ENCODE measurements at places on chromosomes 4 and X.
A peak's percentile ranks its signal among the peaks of the same experiment; 100 is the strongest.

GRCh38 chr4:162837679-162838078, 329.0 kb downstream of the NAF1 start:
- no peak for DNase-seq

DNA sequence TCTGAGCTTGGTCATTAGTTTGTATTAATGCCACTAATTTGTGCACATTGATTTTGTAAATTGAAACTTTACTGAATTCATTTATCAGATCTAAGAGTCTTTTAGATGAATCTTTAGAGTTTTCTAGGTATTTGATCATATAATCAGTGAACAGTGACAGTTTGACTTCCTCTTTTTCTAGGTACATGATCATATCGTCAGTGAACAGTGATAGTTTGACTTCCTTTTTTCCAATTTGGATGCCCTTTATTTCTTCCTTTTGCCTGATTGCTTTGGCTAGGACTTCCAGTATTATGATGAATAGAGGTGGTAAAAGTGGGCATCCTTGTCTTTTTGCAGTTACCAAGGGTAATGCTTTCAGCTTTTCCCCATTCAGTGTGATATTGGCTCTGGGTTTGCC, 421.4 kb upstream of the CPXCR1 start:
- no peak for DNase-seq

GRCh38 chr4:43224559-43224958, 332.0 kb downstream of the GRXCR1 start:
- DNase-seq: no peak

GRCh38 chr4:147782087-147782781, 50.3 kb downstream of the ARHGAP10 start:
- DNase-seq: no peak

- DNase-seq: peak; percentile 29
Observed at GRCh38 chrX:154735695-154736393, 15.0 kb downstream of the GAB3 start.

DNA sequence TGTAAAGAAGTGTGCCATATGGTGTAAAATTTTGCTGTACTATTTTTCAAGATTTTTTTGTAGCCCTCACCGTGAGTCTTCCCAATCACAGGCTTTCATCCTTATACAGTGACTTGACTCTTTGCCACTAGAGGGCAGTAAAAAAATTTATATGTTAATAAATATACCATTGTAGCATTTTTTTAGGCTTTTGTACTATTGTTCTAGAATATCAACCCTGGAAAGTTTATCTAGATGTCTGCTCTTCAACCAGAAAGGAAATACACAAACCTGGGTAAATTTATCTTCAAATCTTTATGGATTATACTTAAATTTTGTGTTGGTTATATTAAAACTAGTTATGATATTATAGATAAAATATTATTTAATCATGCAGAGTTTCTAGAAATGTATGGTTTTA, 235.3 kb downstream of the TENM3 start:
- DNase-seq: no peak

DNA sequence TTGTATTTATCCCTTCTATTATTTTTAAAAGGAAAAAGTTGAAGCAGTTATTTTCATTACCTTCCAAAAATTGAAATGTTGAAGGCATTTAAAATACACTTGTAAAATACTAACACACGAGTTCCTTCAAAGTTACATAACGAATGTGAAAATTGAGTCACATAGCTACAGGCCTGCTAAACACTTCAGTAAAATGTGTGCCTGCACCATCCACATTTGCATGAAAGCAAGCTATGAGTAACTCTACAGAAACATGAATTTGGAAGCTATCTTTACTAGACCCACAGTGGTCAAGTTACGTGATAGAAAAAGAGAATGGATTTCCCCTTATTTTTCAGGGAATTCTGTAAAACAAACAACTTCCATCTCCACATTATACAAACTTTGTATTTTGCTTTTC, 1148.8 kb upstream of the PCDH7 start:
- no peak for DNase-seq

- no peak for DNase-seq
Observed at GRCh38 chrX:1657367-1658070, 42.7 kb downstream of the ASMT start.

DNA sequence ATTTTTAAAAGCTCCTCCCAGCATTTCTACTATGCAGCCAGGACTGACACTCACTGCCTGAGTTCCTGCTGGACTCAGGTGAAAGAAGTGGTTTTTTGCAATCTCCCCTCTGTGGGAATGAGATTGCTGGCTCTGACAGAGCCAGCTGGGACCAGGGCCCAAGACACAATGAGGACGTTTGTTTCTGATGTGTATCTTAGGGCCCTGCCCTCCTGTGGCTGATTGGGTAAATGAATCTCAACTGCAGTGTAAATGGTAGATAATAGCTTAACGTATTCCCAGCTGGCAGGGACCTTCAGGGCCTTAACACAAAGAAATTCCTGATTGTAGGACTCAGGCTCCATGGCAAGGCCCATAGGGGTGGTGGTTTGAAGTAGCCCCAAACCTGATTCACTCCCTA, 85.8 kb upstream of the PRPS1 start:
- DNase-seq: no peak

- peak; percentile 68 for DNase-seq
Observed at GRCh38 chrX:17376431-17377077, 1.6 kb downstream of the NHS start.

DNA sequence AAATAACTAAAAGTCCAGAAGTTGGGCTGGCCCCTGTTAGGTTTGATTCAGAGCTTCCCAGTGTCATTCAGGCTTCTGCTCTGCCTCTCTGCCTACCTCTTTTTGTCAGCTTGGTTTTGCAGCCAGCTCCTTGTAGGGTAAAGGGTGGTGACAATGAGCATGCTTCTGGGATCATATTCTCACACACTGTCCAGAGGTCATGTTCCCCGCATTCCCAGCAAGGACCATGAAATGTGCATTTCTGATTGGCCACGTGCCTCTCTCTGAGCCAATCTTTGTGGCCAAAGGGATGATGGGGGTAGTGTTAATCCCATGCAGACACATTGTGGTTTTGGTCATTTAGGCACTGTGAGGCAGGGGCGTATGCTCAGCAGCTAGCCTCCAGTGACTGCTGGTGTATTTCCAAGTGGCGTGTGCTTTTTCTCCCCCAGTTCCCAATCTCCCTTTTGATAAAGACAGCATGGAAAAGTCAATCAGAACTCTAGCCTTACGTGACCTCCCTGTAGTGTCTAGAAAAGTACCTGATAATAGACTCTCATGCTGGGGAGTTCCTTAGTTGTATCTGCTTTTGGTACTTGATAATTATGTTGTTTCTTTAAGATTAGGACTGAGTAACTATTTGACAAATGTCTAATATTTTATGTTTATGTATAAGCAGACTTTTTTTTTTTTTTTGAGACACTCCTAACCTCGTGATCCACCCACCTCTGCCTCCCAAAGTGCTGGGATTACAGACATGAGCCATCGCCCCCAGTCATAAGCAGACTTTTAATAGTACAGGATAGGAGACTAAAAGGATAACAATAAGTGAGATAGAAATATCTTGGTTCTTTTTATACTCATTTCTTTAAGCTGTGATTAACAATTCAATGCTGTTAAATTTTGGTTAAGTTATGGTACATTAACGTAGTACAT, 57.8 kb downstream of the KIAA0232 start:
- DNase-seq: no peak

- DNase-seq: no peak
Observed at GRCh38 chrX:39331082-39331704, 529.9 kb downstream of the MID1IP1 start.

DNA sequence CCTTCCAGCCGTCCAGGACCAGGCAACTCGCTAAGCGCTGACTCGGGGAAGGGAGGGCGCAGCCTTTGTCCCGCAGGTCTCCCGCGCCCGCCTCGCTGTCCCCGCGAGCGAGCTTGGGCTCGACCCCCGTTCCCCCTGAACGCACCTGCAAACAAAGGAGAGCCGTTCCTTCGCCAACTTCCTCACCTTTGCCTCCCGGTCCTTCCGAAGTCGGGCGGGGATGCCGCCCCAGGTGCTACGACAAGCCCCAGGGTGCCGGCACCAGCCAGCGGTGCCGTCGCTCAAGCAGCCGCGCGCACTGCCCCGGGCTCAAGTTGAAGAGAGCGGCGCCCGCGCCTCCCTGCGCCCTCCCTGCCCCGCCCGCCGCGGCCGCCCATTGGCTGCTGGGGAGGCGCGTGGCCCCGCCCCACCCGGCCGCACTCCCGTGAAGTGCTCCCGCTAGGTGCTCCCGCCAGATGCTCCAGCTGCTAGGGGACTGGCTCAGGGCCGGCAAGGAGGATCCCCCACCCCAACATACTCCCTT, 107.1 kb downstream of the NSUN7 start:
- DNase-seq: peak; percentile 68

GRCh38 chrX:106948641-106949040, 28.4 kb downstream of the CLDN2 start:
- no peak for DNase-seq

- no peak for DNase-seq
Observed at GRCh38 chr4:155705664-155706063, 39.0 kb downstream of the GUCY1A1 start.

DNA sequence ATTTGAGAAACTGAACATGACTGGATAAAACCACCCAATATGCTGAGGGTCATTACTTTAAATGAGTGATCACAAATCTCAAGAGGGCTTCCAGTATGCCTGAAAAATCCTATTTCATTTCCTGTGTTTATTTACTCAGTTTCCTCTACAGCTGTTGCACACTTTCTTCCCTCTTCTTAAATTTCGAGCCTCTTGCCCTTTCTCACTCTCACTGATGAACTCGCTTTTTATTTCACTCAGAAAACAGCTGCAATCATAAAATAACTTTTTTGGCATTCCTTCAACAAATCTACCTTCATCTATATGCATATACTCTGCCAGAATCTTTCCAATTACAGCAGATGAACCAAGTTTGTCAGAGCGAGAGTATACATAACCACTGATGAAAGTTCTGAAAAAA, 101.3 kb downstream of the EIF4E start:
- DNase-seq: no peak

GRCh38 chr4:150570862-150571261, 11.1 kb upstream of the MAB21L2 start:
- DNase-seq: no peak

GRCh38 chr4:19455850-19456602, 795.7 kb upstream of the SLIT2 start:
- DNase-seq: no peak

GRCh38 chrX:857376-857775, 226.8 kb downstream of the SHOX start:
- DNase-seq: no peak

- DNase-seq: no peak
Observed at GRCh38 chr4:152016303-152016620, 255.5 kb upstream of the GATB start.

GRCh38 chr4:47278631-47279030, 184.9 kb downstream of the COMMD8 start:
- no peak for DNase-seq

DNA sequence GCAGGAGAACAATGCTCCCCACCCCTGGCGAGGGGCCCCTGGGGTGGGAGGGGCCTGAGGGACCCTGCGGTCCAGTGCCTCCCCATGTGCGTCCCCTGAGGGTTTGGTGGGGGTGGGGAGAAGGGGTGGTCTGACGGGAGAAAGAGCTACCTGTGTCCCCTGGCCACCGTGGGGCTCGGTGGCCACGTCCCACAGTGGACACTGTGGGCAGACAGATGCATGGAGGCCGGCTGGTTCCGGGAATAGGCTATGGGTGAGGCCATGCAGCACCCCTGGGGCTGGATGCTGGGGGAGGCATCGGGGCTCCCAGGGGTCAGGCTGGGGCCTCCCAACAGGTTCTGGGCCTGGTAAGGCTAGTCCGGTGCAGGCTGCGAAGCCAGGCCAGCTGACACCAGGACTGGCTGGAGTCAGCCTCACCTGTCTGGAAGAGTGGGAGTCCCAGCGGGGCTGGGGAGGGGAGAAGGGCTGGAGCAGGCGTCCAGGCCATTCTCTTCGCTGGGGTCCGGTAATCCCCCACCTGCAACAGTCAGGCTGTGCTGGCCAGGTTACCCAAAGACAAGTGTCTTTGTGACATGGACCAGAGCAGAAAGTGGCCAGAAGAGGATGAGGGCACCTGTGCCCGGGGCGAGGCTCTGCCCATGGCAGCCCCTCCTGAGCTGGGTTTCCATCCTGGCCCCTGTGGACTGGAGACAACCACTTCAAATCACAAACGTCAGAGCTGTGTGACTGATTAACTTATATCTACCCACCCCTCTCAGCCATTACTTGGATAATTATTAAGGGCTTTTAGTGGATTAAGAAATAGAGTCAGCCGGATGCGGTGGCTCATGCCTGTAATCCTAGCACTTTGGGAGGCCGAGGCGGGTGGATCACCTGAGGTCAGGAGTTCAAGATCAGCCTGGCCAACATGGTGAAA, 1.4 kb upstream of the FAM53A start:
- no peak for DNase-seq

- no peak for DNase-seq
Observed at GRCh38 chrX:11575332-11575731, 90.4 kb downstream of the ARHGAP6 start.

DNA sequence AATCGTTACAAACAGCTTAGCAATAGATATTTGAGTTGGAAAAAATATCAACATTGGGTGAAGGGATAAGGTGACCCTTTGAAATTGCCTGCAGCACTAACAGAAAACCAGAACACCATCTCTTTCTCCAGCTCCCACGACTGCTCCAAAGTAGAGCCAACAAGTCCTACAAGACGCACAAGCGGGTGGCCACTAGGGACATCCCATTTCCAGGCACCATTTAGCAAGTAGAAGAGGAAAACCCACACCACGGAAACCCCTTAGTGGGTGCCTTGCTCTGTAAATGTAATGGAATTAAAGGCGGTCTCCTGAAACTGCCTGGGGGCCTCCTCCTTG, 1.9 kb downstream of the ARHGAP6 start:
- DNase-seq: no peak

DNA sequence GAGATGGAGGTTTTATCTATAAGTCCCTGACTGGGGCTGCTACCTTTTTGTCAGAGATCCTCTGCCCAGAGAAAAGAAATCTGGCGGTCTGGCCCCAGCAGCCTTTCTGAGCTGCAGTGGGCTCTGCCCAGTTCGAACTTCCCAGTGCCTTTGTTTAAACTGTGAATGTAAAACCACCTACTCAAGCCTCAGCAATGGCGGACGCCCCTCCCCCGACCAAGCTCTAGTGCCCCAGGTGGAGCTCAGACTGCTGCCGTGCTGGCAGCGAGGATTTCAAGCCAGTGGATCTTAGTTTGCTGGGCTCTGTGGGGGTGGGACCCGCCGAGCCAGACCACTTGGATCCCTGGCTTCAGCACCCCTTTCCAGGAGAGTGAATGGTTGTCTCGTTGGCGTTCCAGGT, 121.8 kb downstream of the TSPAN5 start:
- DNase-seq: no peak

- DNase-seq: no peak
Observed at GRCh38 chr4:86203176-86203575, 156.7 kb downstream of the MAPK10 start.

Data from tibial artery (tissue), 4 donors.